Hematopoietic multipotent progenitor cell (in vitro differentiated cells): ENCODE measurements at places on chromosomes 4 and X. TPM values are rescaled to one million over a fixed set of nuclear protein-coding genes. Genes with fewer than 3 reads are reported as not detected.

CLCN5 gene
- total RNA-seq, result 2.2 TPM

RAB9B gene
- total RNA-seq, result 1.9 TPM

TBX22 gene
- total RNA-seq, result not detected

EXOC1L gene
- not detected for total RNA-seq

SCML2 gene
- total RNA-seq, result 7.8 TPM

C1QTNF7 gene
- not detected for total RNA-seq

SHROOM4 gene
- total RNA-seq, result 2.4 TPM

PPP1R2C gene
- total RNA-seq, result not detected

PFKFB1 gene
- 0.27 TPM for total RNA-seq

MGARP gene
- total RNA-seq, result not detected

CXCR3 gene
- 0.27 TPM for total RNA-seq

STK32B gene
- 14.8 TPM for total RNA-seq

DNAAF6 gene
- total RNA-seq, result not detected

DSPP gene
- under 0.01 TPM for total RNA-seq

LANCL3 gene
- 0.27 TPM for total RNA-seq

PALLD gene
- total RNA-seq, result 5.9 TPM

NAP1L5 gene
- total RNA-seq, result 3.5 TPM

P2RY8 gene
- total RNA-seq, result 114 TPM
